Kidney tubule cell (primary cell): ENCODE measurements at places on chromosomes 13 and 19.

DNA sequence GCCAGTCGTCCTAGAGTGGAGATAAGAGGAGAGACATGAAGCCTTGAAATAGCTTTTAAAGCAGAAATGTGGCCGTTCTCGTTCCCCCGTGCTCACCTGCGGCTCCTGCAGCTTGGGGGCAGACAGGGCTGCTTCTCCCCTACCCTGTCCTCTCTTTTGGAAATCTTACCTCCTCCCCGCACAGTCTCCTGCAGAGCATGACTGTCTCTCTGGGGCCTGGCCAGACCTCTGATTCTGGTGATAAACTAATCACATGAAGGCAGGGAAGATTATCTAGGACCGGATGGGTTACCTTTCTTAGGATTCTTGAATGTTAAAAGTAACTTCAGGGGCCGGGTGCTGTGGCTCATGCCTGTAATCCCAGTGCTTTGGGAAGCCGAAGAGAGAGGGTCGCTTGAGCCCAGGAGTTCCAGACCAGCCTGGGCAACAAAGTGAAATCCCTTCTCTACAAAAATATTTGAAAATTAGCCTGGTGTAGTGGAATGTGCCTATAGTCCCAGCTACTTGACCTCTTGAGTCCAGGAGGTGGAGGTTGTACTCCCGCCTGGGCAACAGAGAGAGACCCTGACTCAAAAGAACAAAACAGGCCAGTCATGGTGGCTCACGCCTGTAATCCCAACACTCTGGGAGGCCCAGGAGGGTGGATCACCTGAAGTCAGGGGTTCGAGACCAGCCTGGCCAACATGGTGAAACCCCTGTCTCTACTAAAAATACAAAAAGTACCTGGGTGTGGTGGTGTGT lies 8.1 kb downstream of the CEBPA start:
- DNase-seq: no peak

DNA sequence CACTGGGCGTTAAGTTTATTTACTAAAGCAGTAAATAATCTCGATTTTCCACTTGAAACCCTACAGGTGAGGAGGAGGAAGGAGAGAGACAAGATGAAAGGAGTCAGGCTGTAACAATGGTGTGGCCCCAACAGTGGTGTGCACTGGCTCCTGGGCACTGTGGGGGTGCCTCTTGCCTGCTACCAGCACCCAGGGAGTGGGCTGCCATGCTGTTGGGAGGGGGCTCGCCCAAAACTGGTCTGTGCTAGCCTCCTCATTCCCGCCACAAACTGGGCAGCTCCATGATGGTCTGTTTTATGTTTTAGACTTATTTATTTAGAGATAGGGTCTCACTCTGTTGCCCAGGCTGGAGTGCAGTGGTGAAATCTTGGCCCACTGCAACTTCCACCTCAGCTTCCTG lies 49.8 kb upstream of the SLC7A9 start:
- DNase-seq: no peak

- no peak for DNase-seq
Measured at GRCh38 chr19:18905058-18905456, 9.1 kb upstream of the CERS1 start.

- no peak for DNase-seq
Measured at GRCh38 chr13:22143671-22144070, 472.8 kb downstream of the FGF9 start.

DNA sequence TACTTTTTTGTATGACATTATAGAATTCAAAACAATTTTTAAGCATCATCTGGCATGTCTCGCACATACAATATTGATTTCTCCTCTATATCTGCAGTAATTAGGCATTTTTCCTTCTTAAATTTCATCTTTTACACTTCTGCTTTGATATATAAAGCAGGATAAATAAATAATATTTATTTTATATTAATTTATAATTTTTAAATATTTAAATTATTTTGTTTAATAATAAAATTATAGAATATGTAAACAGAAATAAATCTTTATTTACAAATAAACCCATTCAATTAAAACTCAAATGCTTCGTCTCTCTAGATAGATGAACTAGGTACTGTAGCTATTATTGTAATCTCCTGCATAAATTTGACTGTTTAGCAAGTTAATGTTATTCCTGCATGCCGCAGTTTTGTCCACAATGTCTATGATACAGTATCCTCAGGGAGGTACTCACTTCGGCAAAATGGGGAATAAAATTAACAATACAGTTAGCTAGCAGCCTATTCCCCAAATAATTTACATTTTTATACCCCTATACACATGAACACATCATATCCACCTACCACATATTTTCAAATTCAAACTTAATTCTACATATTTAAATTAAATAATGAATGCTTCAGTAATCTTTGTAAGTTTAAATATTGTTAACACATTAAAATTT lies 473.6 kb upstream of the SLC10A2 start:
- DNase-seq: no peak
